Activated CD4-positive, alpha-beta T cell treated with anti-CD3 and anti-CD28 coated beads for 1 hour (primary cell): ENCODE measurements at places on chromosomes 3 and 15.

DNA sequence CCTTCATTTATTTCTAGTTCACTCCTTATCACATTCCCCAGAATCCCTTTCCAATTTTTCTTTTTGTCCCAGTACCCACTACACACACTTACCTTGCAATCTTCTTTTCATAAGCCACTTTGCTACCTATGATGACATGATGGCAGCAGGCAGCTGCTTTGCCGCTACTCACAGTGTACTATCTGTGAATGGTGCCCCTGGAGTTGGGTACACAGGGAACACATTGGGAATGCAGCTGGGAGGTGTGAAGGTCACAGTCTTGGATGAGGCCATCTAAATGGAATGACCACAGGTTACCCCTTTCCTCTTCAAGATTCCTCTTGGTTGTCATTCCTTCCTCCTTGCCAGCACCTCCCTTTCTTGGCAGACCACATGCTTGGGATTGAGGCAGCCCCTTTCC is 20.8 kb upstream of the TNIK start:
- no peak for DNase-seq

DNA sequence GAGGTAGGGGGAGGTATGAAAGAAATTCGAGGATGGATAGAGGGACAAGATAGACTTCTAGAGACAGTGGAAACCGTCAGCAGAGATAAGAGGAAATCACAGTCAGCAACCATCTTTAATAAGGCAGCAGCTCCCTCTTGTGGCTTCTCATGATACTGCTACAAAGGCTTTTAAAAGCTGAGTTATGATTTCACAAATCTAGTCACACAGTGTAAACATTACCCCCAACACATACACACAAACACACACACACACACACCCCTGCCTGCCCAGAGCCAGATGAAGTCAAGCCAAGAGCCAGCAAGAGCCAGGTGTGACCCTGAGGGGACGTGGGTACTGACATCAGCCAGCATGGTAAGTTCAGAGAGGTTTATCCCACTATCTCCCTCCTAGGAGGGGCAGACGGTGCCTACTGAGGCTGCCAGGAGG is 18.9 kb upstream of the TGM5 start:
- DNase-seq, result no peak

- peak; percentile 42 for DNase-seq
Measured at GRCh38 chr3:30751610-30752299, 142.7 kb downstream of the GADL1 start.

DNA sequence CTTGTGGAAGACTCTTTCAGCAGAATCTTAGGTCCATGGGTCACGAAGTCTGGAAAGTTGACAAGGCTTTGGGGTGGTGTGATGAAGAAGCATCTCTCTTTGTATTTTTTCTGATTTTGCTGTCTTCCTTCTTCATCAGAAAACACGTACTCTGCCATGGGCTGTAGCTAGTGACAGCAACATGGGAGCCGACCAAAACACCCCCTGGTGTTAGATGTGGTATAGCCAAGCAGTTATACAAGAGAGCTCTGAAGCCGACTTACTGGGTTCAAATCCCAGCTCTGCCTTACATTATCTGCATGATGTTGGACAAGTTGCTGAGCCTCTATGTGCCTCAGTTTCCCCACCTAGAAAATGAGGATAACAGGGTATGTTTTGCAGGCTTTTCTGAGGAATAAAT is 32.9 kb upstream of the LYZL4 start:
- DNase-seq, result no peak

DNA sequence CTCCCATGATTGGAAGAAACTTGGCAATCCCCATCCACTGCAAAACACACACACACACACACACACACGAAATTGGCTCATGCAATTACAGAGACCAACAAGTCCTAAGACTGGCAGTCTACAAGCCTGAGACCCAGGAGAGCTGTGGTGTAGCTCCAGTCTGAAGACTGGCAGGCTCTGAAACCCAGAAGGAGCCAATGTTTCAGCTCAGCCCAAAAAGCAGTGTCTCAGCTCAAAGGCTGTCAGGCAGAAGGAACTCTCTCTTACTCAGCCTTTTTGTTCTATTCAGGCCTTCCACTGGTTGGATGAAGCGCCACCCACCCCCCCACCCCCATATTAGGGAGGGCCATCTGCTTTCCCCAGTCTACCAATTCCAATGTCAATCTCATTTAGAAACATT is 32.1 kb downstream of the MESD start:
- DNase-seq, result no peak

- no peak for DNase-seq
Measured at GRCh38 chr3:168806871-168807270, 711.1 kb upstream of the GOLIM4 start.

- DNase-seq, result no peak
Measured at GRCh38 chr3:188946351-188947240, 225.2 kb upstream of the TPRG1 start.

- DNase-seq, result no peak
Measured at GRCh38 chr3:78481050-78481449, 1286.7 kb downstream of the ROBO1 start.

- no peak for DNase-seq
Measured at GRCh38 chr3:95343767-95344166, 1280.9 kb downstream of the NSUN3 start.

- DNase-seq, result no peak
Measured at GRCh38 chr3:151096716-151097115, 11.3 kb downstream of the MED12L start.

DNA sequence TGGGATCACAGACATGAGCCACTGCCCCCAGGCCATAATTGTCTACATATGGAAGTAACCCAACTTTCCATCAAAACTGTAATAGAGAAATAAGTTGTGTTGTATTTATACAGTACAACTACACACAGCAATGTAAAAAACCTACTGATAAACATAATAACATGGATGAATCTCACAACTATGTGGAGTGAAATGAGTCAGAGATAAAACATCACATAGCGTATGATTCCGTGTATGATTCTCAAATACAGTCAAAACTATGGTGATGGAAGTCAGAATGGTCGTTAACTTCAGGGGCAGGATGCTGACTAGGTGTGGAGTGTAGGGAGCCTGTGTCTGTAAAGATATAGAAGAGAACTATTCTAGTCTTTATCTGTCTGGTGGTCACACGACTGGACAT is 332.7 kb upstream of the SLCO3A1 start:
- DNase-seq, result no peak

DNA sequence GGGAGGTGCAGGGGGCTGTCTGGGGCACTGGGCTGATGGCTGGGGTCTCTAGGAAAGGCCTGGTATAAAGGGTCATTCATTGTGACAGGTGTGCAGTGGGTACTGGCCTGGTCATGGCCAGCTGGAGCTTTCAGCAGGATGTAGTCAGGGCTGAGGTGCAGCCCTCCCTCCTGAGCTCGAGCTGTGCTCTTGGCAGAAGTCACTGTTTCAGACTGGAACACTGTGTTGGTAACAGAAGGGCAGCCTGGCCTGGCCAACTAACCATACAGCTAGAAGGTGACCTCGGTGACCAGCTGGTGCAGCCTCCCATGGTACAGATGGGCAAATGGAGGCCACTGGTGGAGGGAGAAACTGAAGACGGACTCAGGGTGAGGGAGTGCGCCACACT is 34.4 kb upstream of the LCTL start:
- DNase-seq, result no peak

GRCh38 chr3:923161-923910 is 169.5 kb upstream of the CNTN6 start:
- DNase-seq, result no peak

DNA sequence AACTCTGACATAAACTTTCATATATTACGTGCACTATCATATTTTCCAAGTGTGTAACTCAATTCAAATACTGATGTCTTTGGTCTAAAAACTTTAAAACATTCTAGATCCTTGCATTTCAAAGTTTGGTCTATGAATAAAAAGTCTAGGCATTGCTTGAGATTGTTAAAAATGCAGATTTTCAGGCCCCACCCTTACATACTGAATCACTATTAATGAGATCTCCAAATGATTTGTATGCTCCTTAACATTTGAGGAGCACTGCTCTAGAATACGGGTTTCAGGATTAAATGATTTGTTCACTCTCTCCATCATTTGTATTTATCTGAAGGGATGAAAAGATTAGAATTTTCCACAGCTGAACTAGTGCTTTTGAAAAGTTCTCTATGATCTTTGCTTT is 202.9 kb downstream of the KBTBD8 start:
- no peak for DNase-seq
